ENCODE measurements at places on chromosomes 3 and 15. TPM values are rescaled to one million over a fixed set of nuclear protein-coding genes. Genes with fewer than 3 reads are reported as not detected.
A peak's percentile ranks its signal among the peaks of the same experiment; 100 is the strongest.

Gene CDHR4
- total RNA-seq = 0.66 TPM

Gene PAQR5
- 37.1 TPM for total RNA-seq

- DNase-seq = peak; percentile 29
- H3K4me3 ChIP-seq = no peak overlapping the region
- H3K27ac ChIP-seq = no peak overlapping the region
- H3K4me1 ChIP-seq = no peaks in the 10 kb centered on the region
- no peaks in the 10 kb centered on the region for H3K36me3 ChIP-seq
Measured at GRCh38 chr3:54138937-54139547, 16.7 kb downstream of the CACNA2D3 start.

Gene PLA2G4F
- total RNA-seq = 88.2 TPM

DNA sequence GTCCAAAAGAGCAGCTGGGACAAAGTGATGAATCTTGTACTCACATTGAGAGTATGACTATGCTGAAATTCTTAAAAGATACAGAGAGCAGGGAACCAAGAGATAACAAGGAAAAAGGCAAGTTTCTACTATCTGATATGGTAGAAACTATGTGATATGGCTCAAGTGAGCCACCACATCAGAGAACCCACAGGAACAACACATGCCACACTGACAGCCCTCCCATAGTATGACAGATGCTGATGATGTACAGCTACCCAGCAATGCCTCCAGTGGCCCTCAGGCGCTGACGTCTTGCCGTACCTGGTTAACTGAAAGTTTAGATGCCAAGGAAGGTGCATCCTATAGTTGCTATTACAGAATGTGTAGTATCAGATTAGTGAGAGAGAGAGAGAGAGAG, 42.4 kb downstream of the CHAC1 start:
- H3K4me1 ChIP-seq = no peaks in the 10 kb centered on the region
- no peak for DNase-seq
- no peaks in the 10 kb centered on the region for H3K27me3 ChIP-seq
- H3K36me3 ChIP-seq = peaks cover 74% of the 10 kb centered on the region

- DNase-seq = no peak
- no peak overlapping the region for H3K4me3 ChIP-seq
- H3K27me3 ChIP-seq = no peaks in the 10 kb centered on the region
- H3K4me1 ChIP-seq = no peaks in the 10 kb centered on the region
- no peaks in the 10 kb centered on the region for H3K36me3 ChIP-seq
Measured at GRCh38 chr3:33181229-33181628, 37.4 kb downstream of the SUSD5 start.

- DNase-seq = no peak
- H3K36me3 ChIP-seq = no peaks in the 10 kb centered on the region
- no peaks in the 10 kb centered on the region for H3K27me3 ChIP-seq
- H3K4me1 ChIP-seq = no peaks in the 10 kb centered on the region
- no peak overlapping the region for H3K4me3 ChIP-seq
Measured at GRCh38 chr3:190892395-190892902, 30.0 kb upstream of the GMNC start.

- peak; percentile 90 for DNase-seq
- peak overlapping the region; percentile 87 for H3K27ac ChIP-seq
- no peaks in the 10 kb centered on the region for H3K27me3 ChIP-seq
- peak overlapping the region; percentile 91 for H3K4me3 ChIP-seq
- H3K4me1 ChIP-seq = peaks cover 89% of the 10 kb centered on the region
Measured at GRCh38 chr3:51391566-51392354, 675 bp downstream of the RBM15B start.

Gene CELSR3
- 3.9 TPM for total RNA-seq

Gene HRH1
- 3.0 TPM for total RNA-seq

GRCh38 chr3:64638511-64638910, 49.3 kb downstream of the ADAMTS9 start:
- no peaks in the 10 kb centered on the region for H3K4me1 ChIP-seq
- no peak overlapping the region for H3K27ac ChIP-seq
- no peak for DNase-seq
- peaks cover 3% of the 10 kb centered on the region for H3K36me3 ChIP-seq
- H3K27me3 ChIP-seq = no peaks in the 10 kb centered on the region
- H3K4me3 ChIP-seq = no peak overlapping the region

DNA sequence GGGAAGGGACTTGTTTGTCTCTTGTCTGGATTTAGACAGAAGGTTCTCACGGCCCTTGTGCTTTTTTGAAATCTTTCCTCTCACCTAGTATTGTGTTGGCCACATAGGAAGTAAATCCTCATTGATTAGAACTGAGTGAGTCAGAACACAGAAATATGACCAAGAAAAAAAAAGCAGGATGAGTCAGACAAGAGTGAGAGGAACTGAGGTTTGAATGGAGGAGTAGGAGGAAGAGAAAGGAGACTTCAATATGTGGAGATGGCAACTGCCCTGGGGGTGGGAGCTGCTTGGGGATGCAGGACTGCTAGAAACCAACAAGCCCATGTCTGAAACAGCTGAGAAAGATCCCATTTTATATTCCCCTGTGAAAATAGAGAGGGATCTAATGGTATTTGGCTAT, 194.1 kb upstream of the ZBTB20 start:
- no peak overlapping the region for H3K4me3 ChIP-seq
- no peak overlapping the region for H3K27ac ChIP-seq
- H3K36me3 ChIP-seq = no peaks in the 10 kb centered on the region
- DNase-seq = no peak
- no peaks in the 10 kb centered on the region for H3K4me1 ChIP-seq

Gene GOLGA8G
- not detected for total RNA-seq

- peak overlapping the region; percentile 22 for H3K27ac ChIP-seq
- no peaks in the 10 kb centered on the region for H3K27me3 ChIP-seq
- peaks cover 17% of the 10 kb centered on the region for H3K4me1 ChIP-seq
- no peaks in the 10 kb centered on the region for H3K36me3 ChIP-seq
Measured at GRCh38 chr15:39127925-39128617, 452.8 kb upstream of the THBS1 start.

Gene CA12
- 5.0 TPM for total RNA-seq

GRCh38 chr3:27699067-27699466, 23.1 kb downstream of the EOMES start:
- H3K36me3 ChIP-seq = no peaks in the 10 kb centered on the region
- H3K4me1 ChIP-seq = no peaks in the 10 kb centered on the region
- no peak overlapping the region for H3K4me3 ChIP-seq
- H3K27ac ChIP-seq = no peak overlapping the region
- no peaks in the 10 kb centered on the region for H3K27me3 ChIP-seq

Data from upper lobe of left lung (tissue), 6 donors.